Muscle of leg (tissue), 16 donors: ENCODE measurements at places on chromosomes 4 and X. TPM values are rescaled to one million over a fixed set of nuclear protein-coding genes. Genes with fewer than 3 reads are reported as not detected.

- DNase-seq: peak; percentile 96
Observed at GRCh38 chr4:122718281-122718680, 14.2 kb upstream of the BBS12 start.

- peak; percentile 70 for DNase-seq
Observed at GRCh38 chrX:24241822-24242648, 71.8 kb downstream of the SUPT20HL2 start.

DNA sequence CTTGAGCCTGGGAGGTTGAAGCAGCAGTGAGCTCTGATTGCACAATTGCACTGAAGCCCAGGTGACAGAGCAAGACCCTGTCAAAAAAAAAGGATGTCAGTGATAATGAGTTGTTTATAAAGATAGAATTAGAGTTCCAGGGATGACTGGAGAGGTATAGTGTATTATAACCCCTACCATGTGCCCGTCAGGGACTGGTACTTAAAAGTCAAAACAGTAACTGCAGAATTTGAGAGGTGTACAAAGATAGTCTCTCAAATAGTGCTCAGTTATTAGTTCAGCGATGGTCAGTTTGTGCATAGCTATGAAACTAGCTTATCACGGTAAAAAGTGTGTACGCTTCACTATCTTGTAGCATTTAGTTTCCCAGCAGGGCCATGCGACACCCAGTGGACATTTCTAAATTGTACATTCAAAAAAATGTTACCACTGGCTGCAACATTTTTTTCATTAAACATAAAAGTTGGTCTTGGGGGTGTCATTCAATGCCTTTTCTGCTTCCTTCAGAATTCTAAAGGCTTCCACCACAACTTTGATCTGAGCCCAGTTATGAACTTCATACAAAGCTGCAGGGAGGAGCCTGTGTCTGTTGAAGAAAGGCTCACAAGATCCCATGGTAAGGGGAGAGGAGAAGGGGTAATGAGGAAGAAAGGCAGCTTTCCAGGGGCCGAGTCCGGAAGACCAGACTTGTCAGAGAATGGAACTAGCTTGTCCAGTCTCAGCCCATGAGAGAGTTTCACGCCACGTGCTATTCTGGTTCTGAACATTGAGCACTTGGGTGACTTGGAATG is 9.2 kb upstream of the GYG2 start:
- peak; percentile 14 for DNase-seq

GRCh38 chr4:112704991-112705845 is 68.3 kb downstream of the LARP7 start:
- DNase-seq: peak; percentile 76

GRCh38 chrX:81868979-81869378 is 667.1 kb downstream of the SH3BGRL start:
- no peak for DNase-seq

DNA sequence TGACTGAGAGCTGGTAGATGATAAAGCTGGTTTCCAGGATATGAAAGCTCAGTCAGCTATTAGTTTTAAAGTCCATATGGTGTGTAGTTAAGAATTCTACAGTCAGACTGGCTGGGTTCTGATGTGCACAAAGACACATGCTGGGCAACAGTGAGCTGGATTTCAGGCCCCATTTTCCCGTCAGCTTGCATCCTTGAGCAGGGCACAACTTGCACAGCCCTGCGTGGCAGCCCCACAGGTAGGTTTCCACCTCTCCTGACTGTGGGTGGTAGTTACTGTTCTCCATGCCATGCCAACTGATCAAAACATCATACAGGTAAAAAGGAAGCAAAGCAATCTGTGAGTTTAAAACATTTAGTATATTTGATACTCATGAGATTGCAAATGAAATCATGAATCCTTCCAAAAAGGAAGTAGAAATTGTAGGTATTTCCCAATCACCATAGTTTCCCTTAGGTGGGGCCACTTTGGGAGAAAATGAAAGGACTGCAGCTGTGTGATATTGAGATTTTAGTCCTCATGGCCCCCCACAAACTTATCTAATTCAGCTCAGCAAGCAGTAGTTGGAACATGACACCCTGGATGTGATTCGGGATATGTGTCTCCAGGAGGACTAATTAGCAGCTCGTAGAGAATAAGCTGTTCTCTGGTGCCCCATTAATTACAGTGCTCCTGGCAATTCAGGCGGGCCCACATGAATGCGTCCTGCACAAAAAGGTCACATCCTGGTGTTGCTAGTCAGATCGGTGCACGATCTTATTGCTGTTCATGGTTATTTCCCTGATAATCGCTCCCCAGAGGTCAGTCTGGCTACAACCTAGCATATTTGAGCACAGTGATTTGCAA is 42.4 kb upstream of the NOCT start:
- peak; percentile 54 for DNase-seq

- DNase-seq: peak; percentile 76
Observed at GRCh38 chrX:18983666-18984380, at the start of gene PHKA2. TSS of gene PHKA2 (minus strand) at chrX:18984114. CDS start at chrX:18983932, 182 bp downstream.

DNA sequence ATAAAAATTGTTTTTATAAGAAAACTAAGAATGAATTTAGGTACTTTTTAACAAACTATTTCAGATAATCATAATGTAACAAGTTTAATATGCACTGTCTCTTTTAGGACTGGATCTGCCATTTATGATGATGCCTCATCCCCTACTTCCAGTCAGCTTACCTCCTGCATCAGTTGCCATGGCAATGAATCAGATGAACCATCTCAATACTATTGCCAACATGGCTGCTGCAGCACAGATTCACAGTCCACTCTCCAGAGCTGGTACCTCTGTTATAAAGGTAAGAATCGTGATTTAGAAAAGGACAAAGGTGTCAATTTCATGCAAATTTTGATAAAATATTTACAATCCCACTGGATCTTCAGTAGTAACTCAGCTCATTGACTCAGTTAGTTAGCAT is 566.2 kb downstream of the DACH2 start:
- no peak for DNase-seq

DNA sequence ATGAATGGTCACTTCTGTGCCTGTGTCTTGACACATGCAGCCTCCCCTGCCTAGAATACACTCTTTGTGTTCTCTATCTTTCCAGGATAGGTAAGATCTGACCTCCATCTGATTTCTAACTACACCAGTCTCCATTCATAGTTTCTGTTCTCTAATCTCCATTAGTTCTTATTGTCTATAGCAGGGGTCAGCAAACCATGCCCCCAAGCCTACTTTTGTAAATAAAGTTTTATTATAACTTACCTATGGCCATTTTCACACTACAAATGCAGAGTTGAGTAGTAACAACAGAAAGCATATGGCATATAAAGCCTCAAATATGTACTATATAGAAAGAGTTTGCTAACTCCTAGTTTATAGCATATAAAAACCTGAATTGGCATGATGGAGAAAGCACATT is 37.6 kb upstream of the H2AZ1 start:
- no peak for DNase-seq

DNA sequence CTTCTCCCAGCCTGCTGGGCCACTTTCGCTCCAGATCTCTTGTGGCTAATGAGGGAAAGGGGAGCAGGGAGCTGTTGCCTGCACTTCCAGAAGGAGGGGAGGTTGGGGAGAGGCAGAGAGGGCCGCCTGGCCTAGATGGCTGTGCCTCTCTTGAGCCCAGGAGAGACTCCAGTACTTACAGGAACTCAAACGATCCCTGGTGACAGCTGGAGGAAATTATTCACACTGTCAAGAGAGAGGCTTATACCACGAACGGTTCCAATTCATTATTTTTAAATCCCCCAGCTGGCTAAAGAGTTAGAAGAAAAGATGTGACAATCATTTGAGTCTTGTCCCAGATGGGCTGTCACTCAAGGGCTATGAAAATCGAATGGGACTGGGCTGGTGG is 96.1 kb downstream of the PHKA2 start:
- DNase-seq: peak; percentile 72

DNA sequence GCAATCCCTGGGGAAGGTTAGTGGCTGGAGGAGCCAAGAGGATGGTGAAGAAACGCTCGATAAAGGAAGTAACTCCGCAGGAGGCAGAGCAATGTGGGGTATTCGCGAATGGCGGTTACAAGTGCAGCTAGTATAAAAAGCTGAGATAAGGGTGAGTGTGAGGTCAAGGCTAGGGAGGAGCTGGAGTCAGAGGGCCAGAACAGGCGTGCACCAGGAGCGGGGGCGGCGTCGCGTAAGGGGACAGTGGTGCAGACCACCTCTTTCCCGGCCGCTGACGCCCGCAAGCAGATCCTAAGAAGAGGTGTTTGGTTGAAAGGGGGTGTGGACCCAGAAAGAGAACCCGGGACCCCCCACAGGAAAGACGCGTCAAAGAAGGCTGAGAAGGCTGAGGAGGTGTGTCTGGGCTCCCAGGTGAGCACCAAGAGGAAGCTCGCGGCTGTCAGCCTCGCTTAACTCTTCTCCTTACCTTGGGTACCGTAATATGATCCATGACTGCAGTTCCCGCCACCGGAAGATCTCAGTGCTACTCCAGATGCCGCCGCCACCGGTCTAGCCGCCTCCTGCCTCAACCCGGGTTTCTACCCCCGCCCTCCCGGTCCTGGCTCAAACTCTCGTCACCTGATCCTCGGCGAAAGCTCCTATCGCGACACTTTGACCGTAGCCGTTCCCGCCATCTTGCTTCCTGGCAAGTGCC is at the start of gene MTMR8:
MTMR8 (minus strand) TSS at position 579 of the 694 bp plus-strand sequence; CDS start at position 490, 89 bp downstream.
- DNase-seq: peak; percentile 66

DNA sequence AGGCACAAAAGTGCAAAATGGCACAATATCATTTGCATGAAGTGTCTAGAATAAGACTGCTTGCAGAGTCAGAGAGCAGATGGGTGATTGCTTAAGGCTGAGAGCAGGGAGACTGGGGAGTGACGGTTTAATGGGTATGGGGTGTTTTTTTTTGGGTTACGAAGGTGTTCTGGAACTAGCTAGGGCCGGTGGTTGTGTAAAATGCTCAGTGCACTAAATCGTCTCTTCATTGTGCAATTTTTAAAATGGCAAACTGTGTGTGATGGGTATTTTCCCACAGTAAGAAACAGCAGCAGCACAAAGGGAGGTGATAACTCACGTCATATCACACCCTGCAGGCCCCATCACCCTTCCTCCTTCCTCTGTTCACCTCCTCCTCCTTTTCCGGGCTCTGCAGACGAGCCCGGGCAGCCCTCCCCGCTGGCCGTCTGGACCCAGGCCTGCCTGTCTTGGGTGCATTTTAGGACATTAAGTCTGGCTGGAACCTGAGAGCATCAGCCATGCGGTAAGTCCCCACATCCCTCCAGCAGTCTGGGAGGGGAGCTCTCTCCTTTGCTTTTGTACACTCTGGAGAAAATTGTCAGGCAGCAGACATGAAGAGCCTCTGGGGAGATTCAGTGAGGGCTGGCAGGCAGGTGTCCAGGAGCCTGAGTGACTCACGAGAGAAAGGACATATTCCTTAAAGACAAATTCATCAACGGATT is 42.7 kb downstream of the ASMT start:
- peak; percentile 15 for DNase-seq

- no peak for DNase-seq
Observed at GRCh38 chr4:142278663-142279062, 567.4 kb downstream of the INPP4B start.

GRCh38 chrX:54271664-54272063 is 86.2 kb downstream of the WNK3 start:
- DNase-seq: no peak

- peak; percentile 83 for DNase-seq
Observed at GRCh38 chr4:140884431-140885058, 128.4 kb upstream of the TBC1D9 start.

DNA sequence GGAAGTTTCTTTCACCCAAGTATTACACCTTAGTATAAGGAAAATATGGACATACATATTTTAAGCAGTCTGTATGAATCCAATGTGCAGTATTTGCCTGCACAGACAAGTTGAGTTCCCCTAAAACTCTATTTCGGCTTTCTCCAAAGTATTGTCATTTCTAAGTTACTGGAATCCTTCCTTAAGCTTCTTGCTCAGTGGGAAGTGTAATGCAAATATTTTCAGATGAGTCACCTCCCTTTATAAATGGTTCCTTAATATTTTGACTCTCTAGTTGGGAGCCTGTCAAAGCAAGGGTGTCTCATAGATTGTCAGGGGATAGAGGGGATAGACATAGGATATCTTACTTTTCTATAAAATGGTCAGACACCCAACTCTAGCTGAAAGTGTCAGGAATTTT is 178.6 kb downstream of the NAA11 start:
- DNase-seq: no peak

- DNase-seq: no peak
Observed at GRCh38 chrX:69033936-69034335, 131.3 kb downstream of the PJA1 start.

DNA sequence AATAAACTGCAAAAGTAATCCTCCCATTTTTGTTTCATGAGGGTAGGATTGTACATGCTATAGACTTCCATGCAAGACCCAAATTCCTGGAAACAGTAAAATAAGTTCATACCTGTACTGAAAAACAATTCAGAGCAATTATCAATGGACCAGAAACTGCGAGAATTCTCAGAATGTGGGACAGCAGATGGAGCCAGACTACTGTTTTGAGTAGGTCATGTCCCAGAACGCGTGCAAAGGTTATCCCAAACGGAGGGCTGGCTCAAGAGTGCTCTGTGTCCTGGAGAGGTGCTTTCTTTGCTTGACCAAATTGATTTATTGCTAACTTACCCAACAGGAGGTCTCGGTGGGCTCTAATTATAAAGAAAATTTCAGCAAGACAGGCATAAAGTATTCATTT is 1.7 kb upstream of the MAGEH1 start:
- DNase-seq: peak; percentile 42

DNA sequence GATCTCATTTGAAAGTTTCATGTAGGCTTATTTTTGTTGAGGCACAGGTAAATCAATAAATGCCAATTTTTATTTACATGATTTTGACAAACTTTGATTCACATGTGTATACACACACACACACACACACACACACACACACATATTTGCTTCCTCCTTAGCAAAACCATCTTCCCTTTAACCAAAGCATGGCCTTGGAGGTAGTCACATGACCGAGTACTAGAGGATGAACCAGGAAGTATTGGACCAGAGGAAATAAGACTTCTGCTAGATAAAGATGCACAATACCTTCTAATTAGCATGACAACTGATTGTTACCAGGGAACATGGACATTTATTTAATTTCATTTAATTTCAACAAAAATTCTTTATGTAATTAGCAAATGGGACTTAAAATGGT is 23.4 kb upstream of the CFAP299 start:
- no peak for DNase-seq

GRCh38 chr4:48854395-48854683 is 23.5 kb downstream of the OCIAD1 start:
- no peak for DNase-seq

Gene EMD
- polyA plus RNA-seq: 54.8 TPM

Gene ENAM
- polyA plus RNA-seq: 2.7 TPM

Gene TMEM156
- polyA plus RNA-seq: 0.19 TPM

Gene TRIM75
- polyA plus RNA-seq: not detected

Gene PCDH18
- 26.0 TPM for polyA plus RNA-seq

Gene TMPRSS11E
- polyA plus RNA-seq: not detected

Gene OCIAD1
- 202 TPM for polyA plus RNA-seq
